ENCODE measurements at places on chromosomes 3 and 15.
A peak's percentile ranks its signal among the peaks of the same experiment; 100 is the strongest.

DNA sequence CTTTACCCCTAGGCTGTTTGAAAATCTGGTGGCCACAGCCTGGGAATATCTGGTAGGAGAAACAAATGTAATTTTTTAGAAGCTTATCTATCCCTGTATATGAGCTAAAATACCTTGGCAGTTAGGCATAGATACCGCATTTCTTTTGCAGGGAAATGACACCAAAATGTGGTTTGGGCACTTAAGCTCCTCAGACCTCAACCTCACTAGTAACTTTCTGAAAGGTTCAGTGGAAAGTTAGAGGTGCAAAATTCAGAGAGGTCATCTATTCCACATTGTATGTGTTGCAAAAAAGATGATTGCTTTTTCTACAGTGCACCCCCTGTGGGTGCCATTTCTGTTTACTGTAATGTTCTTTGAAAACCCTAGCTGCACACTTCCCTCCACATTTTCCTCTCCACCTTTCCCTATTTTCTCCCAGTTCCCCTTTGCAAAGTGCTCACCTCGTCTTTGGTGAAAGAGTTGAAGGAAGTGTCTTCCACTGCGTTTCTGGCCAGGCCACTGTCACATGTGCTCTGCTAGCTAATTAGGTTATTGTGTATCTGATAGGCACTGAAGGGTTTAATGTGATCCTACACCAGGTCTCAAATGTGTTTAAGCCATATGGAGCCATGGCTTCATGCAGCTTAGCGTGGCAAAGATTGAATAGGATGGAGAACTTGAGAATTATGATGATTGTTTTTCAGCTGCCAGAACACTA lies 1.3 kb downstream of the SACM1L start:
- no peak for DNase-seq

GRCh38 chr3:170302008-170302407 lies 55.5 kb upstream of the SKIL start:
- no peak for DNase-seq

DNA sequence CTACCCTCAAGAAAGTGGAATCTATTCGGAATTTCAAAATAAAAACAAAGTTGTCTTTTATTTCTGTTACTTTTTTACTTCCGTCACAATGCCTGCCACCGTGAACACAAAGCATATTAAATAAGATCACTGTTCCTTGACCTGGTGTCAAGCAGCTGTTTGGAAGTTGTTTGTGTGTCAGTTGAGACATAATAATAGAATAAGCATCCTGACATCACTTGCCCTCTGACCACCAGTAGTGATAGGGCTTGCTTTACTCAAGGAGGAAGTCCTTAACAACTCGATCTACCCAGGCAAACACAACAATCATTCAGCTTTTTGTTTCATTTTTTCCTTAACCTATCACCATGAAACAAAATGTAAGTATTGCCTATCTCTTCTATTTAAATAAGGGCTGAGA lies 454.4 kb upstream of the RASGRP1 start:
- no peak for DNase-seq

DNA sequence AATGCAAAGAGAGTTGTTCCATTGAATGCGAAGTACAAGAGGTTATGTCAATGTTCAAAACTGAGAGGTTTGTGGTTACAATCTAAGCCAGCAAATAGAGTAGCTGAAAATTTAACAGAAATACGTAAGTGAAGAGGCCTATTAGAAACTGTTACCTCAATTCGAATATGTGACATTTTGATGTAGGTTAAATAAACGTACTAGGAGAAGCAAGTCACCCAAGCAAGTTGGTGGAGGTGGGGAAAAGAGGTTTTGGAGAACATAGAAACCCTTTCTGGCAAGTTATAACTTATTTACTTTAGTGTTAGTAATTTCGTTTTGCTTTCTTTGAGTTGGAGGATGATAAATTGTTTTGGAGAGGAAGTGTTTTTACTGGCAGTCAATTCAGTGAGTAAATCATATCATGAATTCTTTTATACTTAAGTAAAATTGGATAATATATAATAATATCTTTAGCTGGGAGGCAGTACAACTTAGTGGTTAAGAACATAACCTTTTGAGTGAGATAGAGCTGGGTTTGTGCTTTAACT lies 91.2 kb upstream of the NAALADL2 start:
- no peak for DNase-seq

DNA sequence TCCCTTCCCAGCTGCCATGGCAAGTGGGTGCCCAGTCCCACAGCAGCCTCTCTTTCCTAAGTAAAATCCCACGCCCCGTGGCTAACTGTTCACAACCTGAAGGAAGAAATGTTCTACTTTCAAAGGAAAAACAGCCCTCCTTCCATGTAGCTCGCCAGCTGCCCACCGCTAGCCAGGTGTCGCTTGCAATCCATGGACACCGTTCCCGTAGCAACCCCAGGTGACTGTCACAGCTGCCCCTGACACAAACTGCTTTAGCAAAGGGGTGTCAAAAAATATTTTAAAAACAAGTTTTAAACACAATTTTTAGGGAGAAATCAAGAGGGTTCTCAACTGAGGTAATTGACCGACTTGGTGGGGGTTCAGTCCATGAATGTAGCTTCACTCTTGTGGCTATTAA lies 21.0 kb upstream of the CGNL1 start:
- DNase-seq, result no peak

GRCh38 chr15:51884517-51885236 lies 55.2 kb downstream of the TMOD3 start:
- DNase-seq, result no peak

- DNase-seq, result peak; percentile 18
Measured at GRCh38 chr15:57561041-57561711, 30.5 kb upstream of the MYZAP start.

- no peak for DNase-seq
Measured at GRCh38 chr15:96184297-96184696, 146.2 kb upstream of the NR2F2 start.

GRCh38 chr3:119796368-119796767 lies 14.5 kb downstream of the NR1I2 start:
- no peak for DNase-seq

Data from stimulated activated CD8-positive, alpha-beta memory T cell treated with anti-CD3 and anti-CD28 coated beads, Interleukin-7, amount 100 ng/mL, for 1 hour (primary cell).